T-helper 17 cell (primary cell): ENCODE measurements at places on chromosomes 3 and 15. TPM values are rescaled to one million over a fixed set of nuclear protein-coding genes. Genes with fewer than 3 reads are reported as not detected.

GRCh38 chr3:76370749-76371520 is 585.6 kb upstream of the ZNF717 start:
- no peaks in the 10 kb centered on the region for H3K27me3 ChIP-seq
- no peak for DNase-seq
- no peaks in the 10 kb centered on the region for H3K36me3 ChIP-seq
- no peaks in the 10 kb centered on the region for H3K4me1 ChIP-seq
- H3K4me3 ChIP-seq: no peak overlapping the region
- no peak overlapping the region for H3K27ac ChIP-seq

OSTN gene
- not detected for total RNA-seq

SAMD7 gene
- total RNA-seq: not detected

- H3K27me3 ChIP-seq: no peaks in the 10 kb centered on the region
- no peak overlapping the region for H3K27ac ChIP-seq
- no peak overlapping the region for H3K4me3 ChIP-seq
- no peaks in the 10 kb centered on the region for H3K36me3 ChIP-seq
Measured at GRCh38 chr3:20378315-20378714, 192.3 kb upstream of the SGO1 start.

GRCh38 chr3:159922861-159923312 is 65.7 kb upstream of the IL12A start:
- H3K4me1 ChIP-seq: no peaks in the 10 kb centered on the region
- no peak for DNase-seq
- peaks cover 2% of the 10 kb centered on the region for H3K36me3 ChIP-seq
